ENCODE measurements at places on chromosomes 5 and 9.

- DNase-seq: no peak
Observed at GRCh38 chr9:21904776-21905175, 89.4 kb downstream of the CDKN2A start.

DNA sequence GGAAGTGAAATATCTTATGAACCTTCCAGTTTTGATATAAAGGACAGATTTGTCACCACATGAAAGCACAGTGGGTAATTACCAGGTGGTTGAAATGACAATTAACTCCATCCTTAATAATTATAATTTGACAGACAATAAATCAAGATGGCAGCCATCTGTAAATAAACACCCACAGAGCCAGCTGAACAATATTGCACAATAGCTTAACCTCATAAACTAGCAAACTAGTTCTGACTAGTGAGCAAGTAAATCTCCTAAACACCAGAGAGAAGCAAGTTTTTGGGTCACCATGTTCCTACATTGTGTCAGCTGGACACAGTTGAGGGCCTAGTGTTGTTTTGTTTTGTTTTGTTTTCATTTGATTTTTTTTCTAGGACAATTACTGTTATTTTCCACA lies 577.4 kb downstream of the ACTL7B start:
- DNase-seq: no peak

DNA sequence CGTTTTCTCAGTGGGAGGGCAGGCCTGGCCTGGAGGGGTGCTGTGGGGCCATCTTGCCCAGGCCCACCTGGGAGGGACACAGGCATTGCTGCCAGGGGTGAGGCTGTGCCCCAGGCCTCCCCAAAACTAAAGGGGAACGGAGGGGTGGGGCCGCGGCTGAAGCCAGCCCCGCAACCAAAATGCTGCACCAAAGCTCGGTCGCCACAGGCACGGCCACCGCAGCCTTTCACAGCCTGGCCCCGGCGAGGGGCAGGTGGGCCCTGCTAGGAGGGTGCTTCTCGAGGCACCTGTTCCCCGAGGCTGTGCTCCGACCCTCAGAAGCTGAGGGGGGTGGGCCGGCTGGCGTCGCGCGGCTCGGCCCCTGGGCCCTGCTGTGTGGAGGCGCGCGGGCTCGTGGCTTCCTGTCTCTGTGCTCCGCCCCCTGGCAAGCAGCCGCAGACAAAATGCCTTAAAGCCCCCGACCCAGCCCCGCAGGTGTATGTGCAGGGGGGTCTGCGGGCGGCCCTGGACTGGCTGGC lies 57.6 kb downstream of the JAK2 start:
- DNase-seq: no peak

GRCh38 chr5:133842846-133843611 lies 125.4 kb downstream of the C5orf15 start:
- DNase-seq: no peak

GRCh38 chr5:133742431-133742988 lies 130.2 kb upstream of the FSTL4 start:
- no peak for DNase-seq

DNA sequence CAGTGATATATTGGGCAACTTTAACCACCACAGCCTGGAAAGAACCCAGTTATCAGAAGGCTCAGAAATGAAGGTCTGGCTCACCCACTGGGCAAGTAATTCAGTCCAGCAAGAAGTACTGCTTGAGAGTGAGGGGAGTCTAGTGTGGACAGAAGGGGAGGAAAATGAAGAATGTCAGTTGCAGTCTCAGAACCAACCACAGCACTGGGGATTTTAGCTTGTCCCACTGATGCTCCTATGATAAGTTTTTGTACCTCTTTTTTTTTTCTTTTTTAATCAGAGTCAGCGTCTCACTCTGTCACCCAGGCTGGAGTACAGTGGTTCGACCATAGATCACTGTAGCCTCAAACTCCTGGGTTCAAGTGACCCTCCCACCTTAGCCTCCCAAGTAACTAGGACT lies 9.4 kb upstream of the CD72 start:
- no peak for DNase-seq

DNA sequence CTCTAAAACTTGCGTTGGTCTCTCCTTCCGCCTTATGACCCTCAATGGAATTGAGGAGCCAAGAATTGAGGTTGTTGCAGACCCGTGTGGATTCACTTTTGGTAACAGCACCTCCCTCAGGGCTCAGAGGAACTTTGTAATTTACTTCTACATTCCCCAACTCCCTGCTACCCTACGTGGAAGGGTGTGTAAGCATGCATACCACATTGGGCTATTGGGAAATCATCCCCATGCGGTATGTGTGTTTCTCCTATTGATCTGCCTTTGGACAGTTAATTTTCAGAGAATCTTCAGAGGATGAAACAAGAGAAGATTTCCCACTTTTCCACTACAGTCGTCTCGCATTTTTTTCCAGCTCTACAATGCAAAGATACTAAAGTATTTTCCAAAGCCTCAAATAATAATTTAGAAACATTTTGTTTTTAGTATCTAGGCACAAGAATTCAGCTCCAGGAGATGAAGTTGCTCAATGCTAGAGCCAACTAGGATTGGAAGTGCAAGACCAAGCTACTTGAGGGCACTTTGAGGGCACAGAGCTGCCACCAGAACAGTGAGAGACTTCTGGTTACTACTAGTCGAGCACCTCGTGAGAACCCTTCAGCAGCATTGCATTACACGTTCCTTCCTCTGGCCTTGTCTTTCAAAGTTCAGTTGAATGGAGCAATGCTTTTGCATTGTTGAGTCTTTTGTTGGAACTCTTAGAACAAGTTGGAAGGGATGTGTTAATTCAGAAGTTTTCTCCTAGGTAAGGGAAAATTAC lies 3.4 kb downstream of the C1QTNF3 start:
- DNase-seq: no peak

GRCh38 chr5:10859393-10860195 lies 98.6 kb upstream of the DAP start:
- DNase-seq: no peak

DNA sequence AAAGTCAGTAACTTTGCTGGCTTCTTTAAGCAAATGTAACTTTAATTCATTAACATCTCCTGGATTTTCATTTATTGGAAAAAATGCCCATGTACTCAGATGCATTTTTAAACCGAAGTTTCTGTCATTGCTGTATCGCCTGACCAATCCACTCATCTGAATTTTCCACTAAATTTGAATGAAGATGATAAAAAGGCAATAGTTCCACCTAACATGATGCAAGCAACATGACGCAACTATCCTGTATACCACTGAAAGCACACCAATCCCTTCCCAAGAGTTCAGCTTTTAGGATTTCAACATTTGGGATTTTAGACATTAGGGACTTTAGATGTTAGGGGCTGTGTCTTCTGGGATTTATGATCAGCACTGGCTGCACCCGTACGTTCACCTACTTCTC lies 215.6 kb downstream of the KIF4B start:
- no peak for DNase-seq

DNA sequence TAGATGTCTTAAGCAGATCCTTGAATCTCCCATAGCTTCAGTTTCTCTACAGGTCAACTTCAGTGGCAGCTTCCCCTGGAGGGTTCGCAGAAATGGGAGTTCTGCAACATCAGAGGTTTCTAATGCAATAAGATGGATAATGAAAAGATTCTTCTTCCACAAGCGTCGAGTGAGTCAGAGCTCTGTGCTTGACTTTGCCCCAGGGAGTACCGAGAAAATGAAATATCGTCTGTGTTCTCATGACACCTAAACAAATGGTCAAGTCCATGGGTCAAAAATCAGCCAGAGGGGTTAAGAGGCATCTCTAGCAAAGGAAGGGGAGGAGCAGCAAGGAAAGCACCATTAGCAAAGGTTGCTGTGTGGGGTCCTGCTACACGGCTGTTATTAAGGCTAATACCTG lies 3.2 kb upstream of the ADRA1B start:
- no peak for DNase-seq

- DNase-seq: no peak
Observed at GRCh38 chr5:150142185-150142958, 13.3 kb downstream of the PDGFRB start.

- DNase-seq: no peak
Observed at GRCh38 chr5:75460942-75461610, 50.4 kb downstream of the CERT1 start.

GRCh38 chr5:134070725-134071613 lies 43.5 kb upstream of the TCF7 start:
- DNase-seq: no peak

DNA sequence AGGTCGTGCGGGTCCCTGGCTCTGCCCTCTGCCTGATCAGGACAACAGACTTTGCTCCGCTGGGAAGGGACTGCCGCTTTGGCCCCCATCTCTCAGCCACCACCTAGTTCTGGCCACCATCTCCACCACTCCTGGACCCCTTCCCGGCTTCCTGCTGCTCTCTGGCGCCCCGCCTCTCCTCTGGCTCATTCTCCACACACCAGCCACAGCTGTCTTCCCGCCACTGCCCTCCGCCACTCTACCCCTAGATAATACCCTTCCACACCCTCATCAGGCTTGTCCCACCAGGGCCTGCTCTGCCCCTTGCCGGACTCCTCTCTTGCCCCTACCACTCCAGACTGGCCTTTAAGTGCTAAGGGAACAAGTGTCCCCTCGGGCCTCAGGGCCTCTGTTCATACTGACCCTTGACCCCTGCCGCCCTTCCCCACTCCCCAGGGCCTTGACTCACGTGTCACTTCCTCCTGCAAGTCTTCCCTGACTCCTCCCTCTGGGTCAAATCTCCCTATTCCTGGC lies 3.0 kb upstream of the CDX1 start:
- DNase-seq: no peak

DNA sequence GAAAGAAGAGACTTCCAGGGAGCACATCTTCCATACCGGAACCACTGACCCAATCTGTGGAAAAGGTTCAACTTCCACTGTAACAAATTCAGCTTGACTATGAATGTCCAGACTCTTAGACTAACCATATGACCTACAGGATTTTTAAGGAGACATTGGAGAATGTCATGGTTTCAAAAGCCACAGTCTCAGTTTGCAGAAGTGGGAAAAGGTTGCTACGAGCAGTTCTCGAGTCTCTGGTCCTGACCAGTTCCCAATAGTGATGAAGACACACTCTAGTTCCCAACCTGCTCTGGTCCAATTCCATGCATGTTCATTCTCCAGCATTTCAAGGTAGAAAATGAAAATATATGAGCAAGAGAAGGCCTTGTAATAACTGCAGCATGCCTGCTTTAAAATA lies 158.0 kb downstream of the MAPKAP1 start:
- no peak for DNase-seq

- no peak for DNase-seq
Observed at GRCh38 chr5:72883850-72884249, 67.4 kb downstream of the TNPO1 start.

DNA sequence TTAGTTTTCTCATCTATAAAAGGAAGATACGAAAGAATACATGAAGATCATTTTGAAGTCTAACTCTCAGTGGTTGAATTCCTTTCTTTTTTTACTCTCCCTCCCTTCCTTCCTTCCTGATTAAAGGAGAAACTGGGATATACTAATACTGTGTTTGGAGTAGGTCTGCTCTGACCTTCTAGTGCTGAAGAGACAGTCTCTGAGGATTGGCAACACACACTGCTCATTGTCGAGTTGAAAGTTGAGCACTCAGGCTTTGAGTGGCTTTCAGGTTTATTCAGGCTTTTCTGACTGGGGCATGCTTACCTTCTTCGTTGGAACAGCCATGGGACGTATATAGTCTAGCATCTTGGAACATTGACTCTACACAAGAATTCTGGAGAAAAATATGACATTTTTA lies 86.9 kb upstream of the RPS23 start:
- no peak for DNase-seq

- no peak for DNase-seq
Observed at GRCh38 chr9:4519604-4520003, 29.3 kb downstream of the SLC1A1 start.

GRCh38 chr9:70607329-70607728 lies 192.9 kb upstream of the KLF9 start:
- no peak for DNase-seq

DNA sequence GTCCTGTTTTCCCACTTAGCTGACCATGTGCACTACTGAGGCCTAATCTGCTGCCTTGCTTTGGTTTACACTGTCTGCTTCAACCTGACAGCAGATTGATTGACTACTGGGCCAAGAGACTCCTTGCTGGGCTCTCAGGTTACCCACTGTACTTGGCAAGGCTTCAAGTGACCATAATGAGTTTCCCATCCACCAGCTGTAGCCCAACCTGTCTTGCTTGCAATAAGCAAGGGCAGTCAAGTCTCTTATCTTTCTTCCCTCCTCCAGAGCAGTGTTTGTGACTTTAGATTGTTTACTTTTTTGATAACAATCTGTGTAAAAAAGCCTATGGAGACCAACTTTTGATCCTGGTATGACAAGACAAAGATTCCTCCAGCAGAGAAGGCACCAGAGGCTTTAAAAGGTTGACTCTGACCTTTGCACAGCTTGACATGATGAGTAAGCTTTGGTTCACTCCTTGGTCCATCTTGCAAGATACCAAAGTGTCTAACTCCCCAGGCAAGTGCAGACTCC lies 912.3 kb upstream of the SEMA6A start:
- DNase-seq: peak; percentile 47

DNA sequence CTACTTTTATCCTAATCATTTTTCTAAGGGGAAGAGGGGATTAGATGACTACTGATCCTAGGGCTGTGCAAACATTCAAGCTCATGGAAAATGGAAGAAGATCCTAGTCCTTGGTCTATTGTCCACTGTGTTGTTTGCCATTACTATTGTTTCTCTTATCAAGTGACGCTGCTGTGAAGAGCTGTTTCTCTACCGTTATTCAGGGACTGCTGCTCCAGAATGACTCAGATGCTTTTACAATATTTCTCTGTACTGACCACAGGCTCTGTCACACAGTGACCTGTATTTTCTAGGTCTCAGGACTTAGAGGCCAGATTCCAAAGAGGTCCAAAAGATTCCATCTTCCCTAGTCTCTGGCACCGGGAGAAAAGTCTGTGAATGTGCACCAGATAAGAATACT lies 159.5 kb upstream of the CHD1 start:
- no peak for DNase-seq

GRCh38 chr9:15372455-15372854 lies 50.2 kb upstream of the SNAPC3 start:
- DNase-seq: no peak

- DNase-seq: no peak
Observed at GRCh38 chr5:67935908-67936566, 279.5 kb upstream of the PIK3R1 start.

GRCh38 chr9:128677794-128678193 lies 11.2 kb upstream of the SET start:
- no peak for DNase-seq

GRCh38 chr5:159179529-159180305 lies 29.6 kb downstream of the RNF145 start:
- no peak for DNase-seq

- no peak for DNase-seq
Observed at GRCh38 chr9:109033941-109034700, 20.8 kb upstream of the CTNNAL1 start.

- DNase-seq: no peak
Observed at GRCh38 chr5:114325541-114325940, 36.3 kb upstream of the KCNN2 start.

- no peak for DNase-seq
Observed at GRCh38 chr5:86748538-86749105, 130.9 kb downstream of the COX7C start.

GRCh38 chr9:5799314-5799713 lies 33.6 kb downstream of the ERMP1 start:
- DNase-seq: no peak

GRCh38 chr9:4490705-4491625 lies 697 bp downstream of the SLC1A1 start:
- DNase-seq: no peak
